ENCODE measurements at places on chromosomes 12 and 14.

DNA sequence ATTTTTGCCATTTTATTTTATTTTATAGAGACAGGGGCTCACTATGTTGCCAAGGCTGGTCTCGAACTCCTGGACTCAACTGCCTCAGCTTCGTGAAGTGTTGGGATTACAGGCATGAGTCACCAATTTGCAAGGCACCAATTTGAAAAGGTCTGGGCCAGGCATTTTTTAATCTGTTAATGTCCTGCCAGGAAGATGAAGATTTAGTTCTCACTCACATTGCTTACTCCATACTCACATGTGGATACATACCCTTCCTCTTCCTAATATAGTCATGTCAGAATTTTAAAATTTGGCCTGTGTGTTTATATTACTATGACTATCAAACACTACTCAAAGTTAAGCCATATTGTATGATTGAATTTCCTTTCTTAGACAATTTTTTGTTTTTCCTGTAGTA lies 15.3 kb upstream of the EML1 start:
- DNase-seq: peak; percentile 55

- DNase-seq: peak; percentile 11
Observed at GRCh38 chr14:60250257-60251035, 1.4 kb downstream of the PPM1A start.

GRCh38 chr14:98853063-98853729 lies 418.8 kb downstream of the BCL11B start:
- DNase-seq: no peak

- no peak for DNase-seq
Observed at GRCh38 chr12:79019672-79020071, 155.1 kb downstream of the SYT1 start.

DNA sequence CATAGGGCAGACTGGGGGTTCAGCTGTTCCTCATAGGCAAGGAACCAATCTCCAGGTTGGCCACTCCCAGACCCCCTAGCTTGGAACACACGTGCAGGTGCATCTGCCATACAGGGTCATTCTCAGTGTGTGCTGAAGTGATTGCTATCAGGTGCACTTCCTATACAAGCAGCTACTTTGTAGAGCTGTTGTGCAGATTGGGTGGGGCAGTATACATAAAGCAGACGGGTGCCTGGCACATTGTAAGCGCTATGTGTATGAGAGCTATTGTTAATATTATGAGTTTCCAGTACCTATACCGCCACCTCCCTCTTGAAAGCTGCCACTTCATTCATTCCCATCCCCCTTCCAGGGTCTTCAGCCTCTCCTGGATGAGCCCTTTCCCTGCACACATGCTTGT lies 17.3 kb downstream of the IRF2BPL start:
- DNase-seq: no peak

GRCh38 chr14:45135156-45135555 lies 574 bp upstream of the FANCM start:
- peak; percentile 19 for DNase-seq

DNA sequence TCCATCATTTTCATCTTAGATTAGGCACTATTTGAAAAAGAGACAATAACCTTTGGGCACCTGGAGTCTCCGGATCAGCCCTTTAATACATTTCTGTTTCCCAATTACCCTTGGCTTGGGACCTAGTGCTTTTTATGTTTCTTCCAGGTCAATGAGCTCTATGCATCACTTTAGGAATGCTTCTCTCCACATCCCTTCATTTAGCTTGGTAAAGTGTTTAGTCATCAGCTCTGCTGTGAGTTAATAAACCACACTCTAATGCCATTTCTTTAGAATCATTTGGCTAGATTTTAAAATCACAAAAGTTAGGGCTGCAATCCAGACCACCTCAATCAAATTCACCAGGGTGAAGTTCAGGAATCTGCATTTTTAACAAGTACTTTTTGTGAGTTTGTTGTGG lies 41.7 kb downstream of the RASSF9 start:
- DNase-seq: peak; percentile 75

DNA sequence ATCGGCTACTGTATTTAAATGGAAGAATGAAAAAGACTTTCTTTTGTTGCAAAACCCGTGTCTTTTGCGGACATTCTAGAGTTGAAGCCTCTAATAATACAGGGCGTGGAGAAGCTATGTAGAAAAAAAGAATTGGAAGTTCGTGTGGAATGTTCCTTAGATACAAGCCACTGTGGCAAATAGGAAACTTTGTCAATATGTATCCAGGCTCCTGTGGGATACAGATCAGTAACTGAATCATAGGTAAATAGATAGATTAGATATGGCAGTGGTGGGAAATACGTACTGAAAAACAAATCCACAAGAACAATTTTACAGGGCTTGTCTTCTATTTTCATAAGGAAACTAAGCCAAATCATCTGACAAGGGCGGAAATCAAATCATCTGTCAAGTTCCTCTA lies 245.4 kb downstream of the EGLN3 start:
- no peak for DNase-seq

DNA sequence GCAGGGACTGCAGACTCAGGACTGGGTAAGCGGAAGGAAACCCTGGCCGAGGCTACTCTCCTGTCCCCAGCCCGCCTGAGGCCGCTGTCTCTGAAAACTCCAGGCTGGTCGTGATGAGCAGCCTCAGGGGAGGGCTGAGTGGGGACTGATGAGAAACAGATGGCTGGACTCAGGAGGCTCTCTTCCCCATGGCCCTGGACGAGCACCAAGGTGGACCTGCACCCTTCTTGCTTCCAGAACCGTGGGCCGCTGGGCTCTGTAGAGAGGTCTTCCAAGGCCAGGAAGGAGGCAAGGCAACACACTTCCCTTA lies 1.1 kb downstream of the TEX22 start:
- no peak for DNase-seq

DNA sequence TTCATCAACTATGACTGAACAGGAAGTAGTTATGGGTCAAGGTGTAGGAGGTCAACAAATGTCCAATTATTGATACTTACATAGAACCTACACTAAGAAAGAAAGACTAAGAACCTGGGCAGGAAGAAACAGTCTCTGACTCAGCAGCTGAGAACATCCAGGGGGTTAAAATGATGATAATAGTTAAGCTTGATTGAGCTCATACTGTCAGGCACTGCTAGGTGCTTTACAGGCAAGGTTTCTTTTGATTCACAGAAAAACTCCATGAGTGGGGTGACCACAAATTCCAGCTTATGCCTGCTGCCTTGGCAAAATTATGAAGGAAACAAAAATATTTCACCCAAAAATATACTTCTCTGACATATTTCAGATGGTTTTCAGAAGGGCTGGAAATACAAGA lies 75.0 kb downstream of the ACADS start:
- no peak for DNase-seq

GRCh38 chr12:32788405-32788804 lies 32.7 kb upstream of the YARS2 start:
- DNase-seq: no peak

DNA sequence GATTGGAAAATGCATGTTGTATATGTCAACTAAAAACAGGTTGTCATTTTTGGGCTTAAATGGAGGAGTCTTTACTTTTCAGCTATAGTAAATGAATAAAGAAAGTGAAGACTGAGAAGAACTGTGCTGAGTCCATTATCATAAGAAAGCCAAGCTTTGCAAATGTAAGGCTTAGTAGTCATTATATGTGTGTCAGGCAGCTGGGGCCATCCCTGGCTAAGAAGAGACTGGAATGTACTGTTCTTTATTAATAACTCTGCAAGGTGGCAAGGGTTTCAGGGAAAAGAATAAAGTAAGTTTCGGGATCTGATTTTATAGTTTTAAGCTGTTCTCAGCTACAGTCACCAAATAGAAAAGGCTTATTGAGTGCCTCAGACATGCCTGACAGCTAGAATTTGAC lies 48.7 kb downstream of the SRGAP1 start:
- DNase-seq: no peak

GRCh38 chr12:64813723-64814122 lies 10.7 kb upstream of the TBC1D30 start:
- no peak for DNase-seq

GRCh38 chr14:104044016-104044415 lies 41.5 kb upstream of the ASPG start:
- DNase-seq: no peak

DNA sequence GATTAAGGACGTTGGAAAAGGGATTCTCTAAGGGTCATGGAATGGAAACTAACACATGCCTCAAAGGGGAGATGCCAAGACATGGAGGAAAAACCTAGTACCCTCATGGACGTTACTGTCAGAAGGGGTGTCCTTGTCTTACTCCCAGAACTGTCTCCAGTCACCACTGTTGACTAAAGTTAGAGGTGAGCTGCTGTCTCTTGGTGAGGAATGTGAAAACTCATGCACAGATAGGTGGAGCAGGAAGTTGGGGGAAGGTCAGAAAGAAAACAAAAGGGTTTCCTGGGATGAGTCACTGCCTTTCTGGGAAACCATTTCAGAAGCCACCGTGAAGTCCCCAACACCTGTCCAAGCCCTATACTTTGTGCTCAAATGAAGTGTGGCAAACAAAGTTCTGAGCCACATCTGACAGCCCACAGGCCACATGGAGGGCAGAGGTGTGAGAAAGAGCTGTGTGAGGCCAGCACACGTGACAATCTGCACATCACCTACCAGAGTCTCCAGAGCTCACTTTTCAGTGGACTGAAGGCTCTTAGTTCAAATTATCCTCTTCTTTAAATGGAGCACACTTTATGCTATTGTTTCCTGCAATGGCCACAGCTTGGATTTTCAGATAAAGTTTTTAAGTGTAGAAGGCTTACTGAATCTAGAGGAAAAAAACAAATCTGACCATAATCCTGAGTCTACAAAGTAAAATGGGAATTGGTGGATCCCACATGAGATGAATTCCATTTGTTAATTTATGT lies 92.9 kb upstream of the EGLN3 start:
- no peak for DNase-seq

- no peak for DNase-seq
Observed at GRCh38 chr14:99475179-99475578, 5.5 kb downstream of the SETD3 start.

DNA sequence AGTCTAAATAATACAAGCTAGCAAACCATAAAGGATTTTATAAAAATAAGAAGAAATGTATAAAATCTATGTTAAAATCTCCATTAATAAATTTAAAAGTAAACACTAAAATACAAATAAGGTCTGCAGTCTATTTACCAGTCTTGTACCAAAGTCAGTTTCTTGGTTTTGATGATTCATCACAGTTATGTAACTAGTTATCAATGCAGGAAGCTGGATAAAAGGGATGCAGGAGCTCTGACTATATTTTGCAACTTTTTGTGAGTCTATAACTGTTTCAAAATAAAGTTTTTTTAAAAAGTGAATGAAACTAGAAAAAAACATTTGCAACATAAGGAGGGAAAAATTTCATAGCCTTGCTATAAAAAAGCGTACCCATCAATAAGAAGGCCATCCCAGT lies 151.5 kb downstream of the DERA start:
- no peak for DNase-seq

DNA sequence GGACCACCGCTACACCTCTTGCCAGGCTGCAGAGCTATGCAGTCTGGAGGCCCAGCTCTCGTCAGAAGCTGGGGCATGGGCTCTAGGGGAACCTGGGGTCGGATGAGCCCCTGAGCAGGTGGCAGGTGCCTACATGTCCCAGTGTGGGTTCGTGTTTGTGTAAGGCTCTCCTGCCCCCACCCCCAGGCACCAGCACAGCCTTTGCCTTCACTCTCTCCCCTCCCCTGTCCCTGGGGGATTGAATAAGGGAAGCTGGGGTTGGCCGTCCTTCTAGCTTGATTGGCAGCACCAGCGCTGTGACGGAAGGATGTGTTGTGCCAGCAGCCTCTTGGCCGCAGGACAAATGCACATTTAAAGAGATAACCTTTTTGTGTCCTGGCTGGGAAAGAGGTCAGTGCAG lies 34.8 kb upstream of the TSPAN9 start:
- no peak for DNase-seq

DNA sequence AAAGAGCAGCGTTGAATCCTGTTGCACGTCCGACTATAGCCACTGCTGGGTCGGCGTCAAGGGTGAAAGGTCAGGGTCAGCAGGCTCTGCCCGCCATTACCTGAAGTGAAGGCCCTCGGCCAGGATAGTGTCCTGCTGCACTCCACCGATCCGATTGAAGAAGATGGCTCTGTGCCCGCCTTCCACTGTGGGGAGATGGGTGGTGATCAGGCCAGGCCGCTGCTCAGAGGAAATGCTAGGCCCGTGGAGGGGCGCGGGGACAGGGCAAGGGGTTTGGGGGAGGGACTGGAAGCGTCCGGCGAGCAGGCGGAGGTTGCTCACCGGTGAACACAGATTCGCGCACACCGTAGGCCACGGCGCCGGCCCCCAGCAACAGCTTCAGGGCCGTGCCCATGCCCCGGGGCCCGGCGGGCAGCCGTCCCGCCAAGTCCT lies 352 bp downstream of the PHB2 start:
- DNase-seq: no peak

DNA sequence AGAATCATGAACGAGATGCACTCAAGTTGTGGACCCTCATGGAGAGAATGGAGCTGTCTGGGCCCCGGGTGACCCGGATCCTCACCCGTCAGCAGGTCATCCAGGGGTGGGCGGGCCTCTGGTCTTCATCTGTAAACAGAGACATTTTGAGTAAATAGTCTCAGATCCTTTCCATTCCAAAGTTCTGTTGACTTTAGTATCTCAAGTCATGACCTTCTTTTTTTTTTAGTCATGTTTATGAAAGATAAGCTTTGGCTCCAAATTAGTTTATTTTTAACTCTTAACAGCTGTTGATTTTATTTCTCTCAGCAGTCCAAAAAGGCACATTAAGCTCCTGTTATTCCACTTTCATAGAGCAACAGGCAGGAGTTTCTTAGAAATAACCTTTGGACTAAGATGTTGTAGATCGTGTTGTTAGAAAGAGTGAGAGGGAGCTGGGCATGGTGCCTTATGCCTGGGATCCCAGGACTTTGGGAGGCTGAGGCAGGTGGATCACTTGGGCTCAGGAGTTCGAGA lies 48.9 kb upstream of the AMN start:
- no peak for DNase-seq

GRCh38 chr12:6613015-6613775 lies 6.0 kb upstream of the CHD4 start:
- peak; percentile 84 for DNase-seq

DNA sequence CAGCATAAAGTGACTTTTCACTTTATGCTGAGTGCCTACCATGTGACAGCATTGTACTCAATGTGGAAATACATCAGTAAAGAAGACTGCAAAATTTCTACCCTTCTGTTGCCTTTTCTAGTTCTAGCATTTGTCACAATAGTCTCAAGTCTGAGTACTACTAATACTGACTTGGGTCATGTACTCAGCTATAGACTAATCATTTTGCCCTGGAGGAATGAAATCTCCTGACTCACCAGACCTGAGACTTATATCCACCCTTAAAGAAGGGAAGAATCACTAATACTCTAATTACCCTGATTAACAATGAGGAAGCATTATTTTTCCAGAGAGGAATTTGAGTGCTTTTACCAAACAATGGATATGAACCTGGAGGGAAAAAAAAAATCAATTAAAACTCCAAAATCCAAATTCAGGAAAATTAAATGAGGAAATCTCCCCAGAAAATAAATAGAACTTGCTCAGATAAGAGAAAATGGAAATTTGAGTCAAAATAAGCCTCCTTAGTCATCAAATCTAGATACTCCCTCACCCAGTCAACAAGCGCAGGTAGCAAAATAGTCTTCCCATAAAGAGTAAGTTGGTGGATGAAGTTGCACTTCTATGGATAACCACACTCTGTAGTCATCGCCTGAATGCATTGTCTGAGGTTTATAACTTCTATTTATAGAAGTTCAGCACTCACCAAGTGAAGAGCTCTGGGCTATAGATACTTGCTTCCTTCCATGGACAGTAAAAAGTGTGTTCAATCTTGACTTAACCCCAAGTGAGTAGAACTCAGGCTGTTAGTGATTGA lies 386.6 kb downstream of the SYT1 start:
- peak; percentile 6 for DNase-seq

GRCh38 chr12:75692876-75693275 lies 181.5 kb upstream of the KRR1 start:
- DNase-seq: no peak

Measured in fibroblast of skin of right biceps (primary cell).